ENCODE measurements at places on chromosomes 6 and 20.

DNA sequence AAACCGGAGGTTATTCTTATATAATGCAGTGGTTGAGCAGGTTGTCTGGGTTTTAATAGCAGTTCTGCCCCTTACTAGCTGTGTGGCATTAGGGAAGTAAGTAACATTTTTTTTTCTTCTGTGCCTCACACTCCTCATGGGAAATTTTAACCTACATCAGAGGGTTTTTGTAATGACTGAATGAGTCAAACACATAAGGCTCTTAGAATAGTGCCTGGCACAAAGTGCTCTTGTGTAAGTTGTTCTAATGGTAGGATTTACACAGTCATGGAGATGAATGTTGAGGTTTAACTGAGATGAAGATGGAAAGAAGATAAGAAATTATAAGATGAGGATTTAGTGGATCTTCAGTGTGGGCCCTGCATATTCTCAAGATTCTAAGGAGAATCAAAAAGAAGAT is 68.4 kb upstream of the PHIP start:
- DNase-seq = no peak

GRCh38 chr20:40982415-40983145 is 46.0 kb upstream of the TOP1 start:
- DNase-seq = no peak

DNA sequence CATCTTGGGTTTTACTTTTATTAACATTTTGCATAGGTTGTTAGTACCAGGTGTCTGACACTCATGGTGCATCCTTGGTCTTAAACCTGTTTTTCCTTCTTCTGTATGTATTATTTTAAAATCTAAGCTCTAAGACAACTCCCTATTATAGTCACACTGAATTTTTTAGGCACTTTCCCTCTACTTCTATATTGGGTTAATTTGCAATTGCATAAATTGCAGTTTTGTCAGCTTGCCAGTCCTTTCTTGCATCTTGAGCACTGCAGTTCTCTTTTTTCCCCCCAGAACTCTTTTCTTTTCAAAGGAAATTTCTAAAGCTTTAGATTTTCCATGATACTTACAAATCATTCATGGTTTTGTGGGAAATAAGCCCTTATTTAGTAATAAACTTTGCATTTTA is 70.6 kb downstream of the ZNF292 start:
- no peak for DNase-seq

DNA sequence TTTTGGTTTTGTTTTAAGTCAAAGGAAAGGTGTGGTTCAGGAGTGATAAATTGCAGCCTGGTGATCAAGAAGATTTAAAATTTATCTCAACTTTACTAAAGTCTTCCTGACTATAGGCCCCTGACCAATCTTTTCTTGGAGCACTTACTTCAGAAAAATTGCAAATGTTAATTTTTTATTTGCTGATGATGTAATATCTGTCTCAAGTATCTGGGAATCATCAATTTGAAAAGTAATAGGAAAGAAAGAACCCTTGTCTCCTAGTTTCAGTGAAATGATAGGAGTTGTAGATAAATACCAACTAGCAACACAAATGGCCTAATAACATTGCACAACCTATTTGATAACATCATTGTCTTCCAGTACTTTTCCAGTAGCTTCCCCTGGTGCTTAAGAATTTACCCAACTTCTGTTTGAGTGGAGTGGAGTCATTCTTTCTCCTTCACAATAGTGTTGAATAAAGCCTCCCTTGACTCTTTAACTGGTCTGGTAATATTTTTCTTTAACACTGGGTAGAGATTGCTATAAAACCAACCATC is 648.3 kb upstream of the ADGRB3 start:
- no peak for DNase-seq

- DNase-seq = no peak
These were observed 30.3 kb downstream of the KIAA1755 start for GRCh38 chr20:38230253-38230551.

DNA sequence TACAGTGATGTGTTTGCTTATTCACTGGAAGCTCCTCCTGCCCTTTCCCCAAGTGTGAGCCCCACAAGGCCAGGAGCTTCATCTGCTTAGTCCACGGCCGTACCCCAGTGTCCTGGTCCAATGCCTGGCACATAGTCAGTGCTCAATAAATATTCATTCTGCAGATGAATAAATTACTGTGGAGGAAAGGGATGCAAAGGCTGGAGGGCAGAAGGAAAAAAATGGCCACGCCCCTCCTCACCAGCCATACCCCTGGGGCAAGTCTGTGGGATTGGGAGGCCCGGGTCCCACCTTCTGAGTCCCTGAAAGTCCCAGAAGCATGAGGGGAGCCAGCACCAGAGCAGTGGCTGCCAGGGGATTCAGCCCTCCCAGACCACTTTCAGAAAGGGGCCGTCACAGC is 65.5 kb downstream of the GRM4 start:
- DNase-seq = no peak
